Esophagus squamous epithelium (tissue), 5 donors: ENCODE measurements at places on chromosomes 5 and 9.

DNA sequence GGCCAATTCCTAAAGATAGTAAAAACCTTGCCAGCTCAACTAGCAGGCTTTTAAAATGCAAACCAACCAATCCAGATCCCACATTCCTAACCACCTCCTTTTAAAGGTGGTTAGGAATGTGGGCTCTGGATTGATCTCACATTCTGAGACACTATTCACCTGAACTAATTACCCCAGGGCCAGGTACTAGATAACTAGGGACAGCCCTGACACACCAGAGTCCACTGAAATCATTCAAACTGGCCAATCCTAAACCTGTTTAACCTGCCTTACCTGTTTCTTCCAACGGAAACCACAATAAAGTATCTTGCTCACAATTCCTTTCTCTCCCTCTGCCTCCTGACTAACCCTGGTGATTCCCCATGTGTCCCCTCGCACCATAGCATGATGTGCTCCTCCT lies 168.3 kb upstream of the DMAC1 start:
- no peak for DNase-seq

GRCh38 chr5:51047369-51047768 lies 335.9 kb upstream of the ISL1 start:
- DNase-seq, result no peak

DNA sequence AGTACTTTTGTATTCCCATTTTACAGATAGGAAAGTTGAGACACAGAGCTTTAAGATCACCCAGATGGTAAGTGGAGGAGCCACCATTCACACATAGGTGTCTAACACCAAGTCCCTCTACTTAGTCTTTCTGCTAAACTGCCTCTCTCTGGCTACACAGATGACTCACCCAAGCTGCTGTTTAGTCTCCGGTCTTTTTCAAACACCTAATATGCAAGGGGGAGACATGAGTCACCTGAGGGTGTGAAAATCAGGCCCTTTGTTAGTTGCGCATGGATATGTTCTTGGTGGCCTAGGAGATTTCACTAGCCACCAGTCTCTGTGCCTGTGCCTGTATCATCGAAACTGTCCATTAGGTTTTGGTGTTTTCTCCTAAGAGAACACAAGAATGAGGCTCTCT lies 117.8 kb downstream of the MAST4 start:
- no peak for DNase-seq

GRCh38 chr5:158483281-158483860 lies 616.3 kb downstream of the EBF1 start:
- DNase-seq, result no peak

DNA sequence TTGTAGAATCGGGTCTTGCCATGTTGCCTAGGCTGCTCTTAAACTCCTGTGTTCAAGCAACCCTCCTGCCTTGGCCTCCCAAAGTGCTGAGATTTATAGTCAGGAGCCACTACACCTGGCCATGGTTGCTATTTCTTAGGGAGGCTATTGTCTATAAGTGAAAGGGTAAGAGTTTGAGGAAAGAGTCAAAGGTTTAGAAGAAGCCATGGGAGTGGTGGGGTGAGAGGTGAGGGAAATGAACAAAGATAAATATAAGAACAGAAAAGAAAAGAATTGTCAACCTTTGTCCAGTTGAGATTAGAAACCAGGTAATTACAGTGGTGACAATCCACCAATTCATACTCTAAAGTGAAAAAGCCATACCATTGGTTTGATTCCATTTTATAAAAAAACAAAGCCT lies 32.6 kb upstream of the RANBP6 start:
- DNase-seq, result no peak

GRCh38 chr5:124310453-124310852 lies 436.0 kb downstream of the ZNF608 start:
- DNase-seq, result no peak

DNA sequence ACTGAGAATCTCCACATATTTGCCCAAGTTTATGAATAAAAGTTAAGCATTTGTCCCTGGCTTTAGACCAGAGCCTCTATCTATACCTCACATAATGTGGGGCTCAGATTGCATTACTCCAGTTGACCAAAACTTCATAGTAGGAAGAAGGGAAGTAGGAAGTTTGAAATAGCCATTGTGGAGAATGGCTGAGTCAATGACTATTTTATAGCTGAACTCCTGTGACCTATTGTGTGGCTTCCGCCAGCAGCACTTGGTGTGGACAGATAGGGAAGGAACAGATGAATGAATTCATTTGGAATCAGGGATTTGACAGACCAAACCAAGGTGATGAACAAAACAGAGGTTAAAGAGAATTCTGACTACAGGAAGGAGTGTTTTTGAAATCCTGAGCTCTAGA lies 92.9 kb upstream of the LPAR1 start:
- no peak for DNase-seq

DNA sequence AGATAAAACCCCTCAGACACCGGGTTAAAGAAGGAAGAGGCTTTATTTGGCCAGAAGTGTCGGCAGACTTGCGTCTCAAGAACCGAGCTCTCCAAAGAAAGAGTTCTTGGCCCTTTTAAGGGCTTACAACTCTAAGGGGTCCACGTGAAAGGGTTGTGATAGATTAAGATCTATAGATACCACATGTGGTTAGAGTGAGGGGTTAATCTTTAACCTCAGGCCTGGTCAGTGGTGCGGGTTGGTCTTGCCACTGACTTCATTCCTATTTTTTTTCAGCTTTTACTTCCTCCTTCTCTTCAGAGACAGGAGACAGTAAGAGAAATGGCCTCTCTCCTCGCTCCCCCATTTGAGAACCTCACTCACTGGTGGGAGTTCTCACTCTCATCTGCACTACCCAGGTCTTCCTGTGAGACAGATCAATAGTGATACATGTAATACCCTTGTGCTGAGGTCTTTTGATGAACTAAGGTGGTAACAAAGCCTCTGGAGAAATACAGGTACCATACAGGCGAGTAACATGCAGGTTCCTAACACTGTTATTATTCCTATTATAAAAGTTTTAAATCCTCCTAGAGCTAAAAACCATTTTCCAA lies 52.4 kb upstream of the COX7C start:
- no peak for DNase-seq

GRCh38 chr5:58060996-58061395 lies 398.9 kb downstream of the PLK2 start:
- no peak for DNase-seq

- no peak for DNase-seq
These were observed 52.2 kb downstream of the GARNL3 start for GRCh38 chr9:127316586-127317323.

DNA sequence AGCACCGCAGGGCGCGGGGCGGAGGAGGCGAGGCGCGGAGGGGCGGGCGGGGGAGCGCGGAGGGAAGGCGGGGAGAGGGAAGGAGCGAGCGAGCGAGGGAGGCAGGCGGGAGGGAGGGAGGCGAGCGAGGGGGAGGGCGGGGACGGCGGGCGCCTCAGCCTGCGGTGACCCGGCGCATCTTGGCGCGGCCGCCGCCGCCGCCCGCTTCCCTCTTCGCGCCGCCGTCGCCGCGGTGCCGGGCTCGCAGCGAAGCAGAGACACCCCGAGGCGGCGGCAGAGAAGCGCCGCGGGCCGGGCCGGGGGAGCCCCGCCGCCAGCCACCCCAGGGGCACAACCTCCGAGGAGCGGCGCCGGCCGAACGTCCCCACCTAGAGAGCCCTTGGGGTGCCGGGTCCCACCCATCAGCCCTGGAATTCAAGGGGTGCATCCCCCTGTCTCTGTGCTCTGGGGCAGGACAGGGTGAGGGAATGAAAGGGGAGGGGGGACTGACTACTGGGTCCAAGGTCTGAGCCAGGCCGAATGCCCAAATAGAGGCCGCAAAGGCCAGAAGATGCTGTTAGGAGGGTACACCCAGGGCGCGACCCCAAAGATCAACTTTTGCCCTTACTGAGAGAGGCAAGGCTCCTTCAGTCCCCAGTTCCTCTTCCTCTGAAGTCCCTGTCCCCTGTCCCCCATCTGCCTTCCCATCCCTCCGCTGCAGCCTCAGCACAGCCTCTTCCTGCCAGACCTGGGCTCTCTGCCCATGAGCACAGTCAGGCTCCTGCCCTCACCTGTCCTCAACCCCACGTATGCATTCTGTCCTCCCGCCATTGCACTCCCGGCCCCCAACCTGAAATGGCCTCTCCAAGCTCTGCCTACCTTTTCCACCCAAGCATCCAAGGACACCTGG lies at the start of gene ADAMTS2:
Gene ADAMTS2 (minus strand): TSS at position 29 of the 889 bp plus-strand sequence. CDS start 133 bp downstream, outside the sequence.
- DNase-seq, result no peak

- DNase-seq, result no peak
These were observed 8.2 kb downstream of the CERCAM start for GRCh38 chr9:128428644-128429512.

DNA sequence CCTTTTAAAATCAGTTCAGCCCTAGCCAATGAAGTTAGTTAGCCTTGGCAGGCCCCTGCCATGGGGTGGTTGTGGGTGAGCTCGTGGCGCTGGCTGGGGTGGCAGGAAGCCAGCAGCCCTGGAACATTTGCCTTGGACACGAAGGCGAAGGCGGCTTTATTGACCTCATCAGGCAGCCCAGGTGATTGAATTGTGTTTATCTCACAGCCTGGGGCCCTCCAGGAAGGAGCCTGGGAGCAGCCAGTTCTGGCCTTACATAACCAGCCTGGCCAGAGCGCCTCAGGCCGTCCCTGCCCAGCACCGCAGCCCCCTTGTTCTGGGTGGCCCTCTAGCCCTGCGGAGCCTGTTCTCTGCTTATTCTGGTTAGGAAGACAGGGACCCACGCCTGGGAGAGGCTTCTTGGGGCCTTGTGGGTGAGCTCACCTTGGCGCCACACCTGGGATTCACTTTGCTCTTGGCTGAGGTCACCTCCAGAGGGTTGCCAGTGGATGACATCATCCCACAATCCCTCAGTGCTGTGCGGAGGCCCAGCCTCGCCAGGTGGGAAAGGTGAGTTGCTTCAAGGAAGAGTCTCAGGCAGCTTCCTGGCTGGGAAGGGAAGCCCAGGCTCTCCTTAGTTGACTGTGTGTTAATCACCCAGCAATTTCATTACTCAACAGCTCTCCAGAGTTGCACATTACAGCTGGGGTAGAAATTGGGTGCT lies 54.4 kb upstream of the RPL26L1 start:
- no peak for DNase-seq

DNA sequence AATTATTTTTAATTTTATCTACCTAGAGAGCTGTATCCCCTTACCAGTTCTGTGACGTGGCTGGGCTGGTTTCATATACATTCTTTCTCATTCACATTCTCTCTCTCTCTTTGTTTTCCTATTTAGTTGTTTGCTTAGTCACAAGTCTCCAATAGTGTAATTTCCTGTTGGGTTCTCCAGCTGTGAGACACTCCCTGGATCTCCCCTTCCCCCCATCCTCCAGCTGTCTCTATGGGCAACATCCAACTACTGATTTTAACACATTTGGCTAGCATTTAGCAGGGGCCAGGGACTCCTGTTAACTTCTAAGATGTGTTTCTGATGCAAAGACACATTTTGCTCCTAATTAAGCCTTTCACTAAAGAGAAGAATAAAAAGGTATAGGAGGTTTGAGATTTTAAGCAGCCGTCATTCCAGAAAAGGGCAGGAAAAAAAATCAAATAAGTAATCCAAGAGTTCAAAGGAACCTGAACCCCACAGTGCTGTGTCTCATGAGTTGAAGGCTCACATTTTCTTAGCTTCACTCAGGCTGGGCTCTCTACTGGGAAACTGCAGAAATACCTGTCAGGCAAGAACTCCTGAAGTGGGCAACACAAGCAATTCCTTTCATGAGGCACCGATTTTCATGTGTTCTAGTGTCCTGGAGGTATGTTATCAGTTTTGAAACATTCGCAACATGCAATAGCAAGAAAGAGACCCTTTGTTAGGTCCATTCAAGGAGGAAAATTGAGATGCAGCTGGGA lies 198.7 kb upstream of the C9orf72 start:
- DNase-seq, result no peak

- DNase-seq, result no peak
These were observed 95.5 kb upstream of the EQTN start for GRCh38 chr9:27392451-27392850.

- DNase-seq, result no peak
These were observed 17.4 kb upstream of the C9orf72 start for GRCh38 chr9:27590651-27591050.

DNA sequence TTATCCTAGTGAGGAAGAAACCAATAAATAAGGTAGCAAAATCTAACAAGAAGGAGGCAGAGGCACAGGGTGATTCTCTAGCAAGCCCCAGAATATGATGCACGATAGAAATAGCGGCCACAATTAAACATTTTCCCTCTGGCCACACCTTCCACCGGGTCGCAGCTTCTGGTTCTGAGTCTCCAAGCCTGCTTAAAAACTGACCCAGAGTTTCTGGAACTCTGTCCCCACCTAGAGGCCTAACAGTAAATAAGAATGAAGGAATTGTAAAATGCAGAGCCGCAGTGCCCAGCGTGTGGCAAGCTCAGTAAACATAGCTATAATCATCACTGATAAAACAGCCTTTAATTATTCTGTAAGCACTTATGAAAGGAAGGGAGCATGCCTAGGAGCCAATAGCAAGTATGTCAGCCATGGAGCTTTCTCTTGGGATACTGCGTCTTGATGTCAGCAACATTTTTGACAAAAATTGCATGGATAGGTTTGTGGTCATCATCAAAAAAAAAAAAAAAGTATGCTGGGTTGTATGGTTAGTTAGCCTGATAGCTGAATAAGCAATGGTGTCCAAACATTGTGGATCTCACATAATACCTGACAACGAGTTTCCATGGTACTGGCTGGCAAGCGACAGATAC lies 465.5 kb downstream of the DNAH5 start:
- DNase-seq, result no peak

DNA sequence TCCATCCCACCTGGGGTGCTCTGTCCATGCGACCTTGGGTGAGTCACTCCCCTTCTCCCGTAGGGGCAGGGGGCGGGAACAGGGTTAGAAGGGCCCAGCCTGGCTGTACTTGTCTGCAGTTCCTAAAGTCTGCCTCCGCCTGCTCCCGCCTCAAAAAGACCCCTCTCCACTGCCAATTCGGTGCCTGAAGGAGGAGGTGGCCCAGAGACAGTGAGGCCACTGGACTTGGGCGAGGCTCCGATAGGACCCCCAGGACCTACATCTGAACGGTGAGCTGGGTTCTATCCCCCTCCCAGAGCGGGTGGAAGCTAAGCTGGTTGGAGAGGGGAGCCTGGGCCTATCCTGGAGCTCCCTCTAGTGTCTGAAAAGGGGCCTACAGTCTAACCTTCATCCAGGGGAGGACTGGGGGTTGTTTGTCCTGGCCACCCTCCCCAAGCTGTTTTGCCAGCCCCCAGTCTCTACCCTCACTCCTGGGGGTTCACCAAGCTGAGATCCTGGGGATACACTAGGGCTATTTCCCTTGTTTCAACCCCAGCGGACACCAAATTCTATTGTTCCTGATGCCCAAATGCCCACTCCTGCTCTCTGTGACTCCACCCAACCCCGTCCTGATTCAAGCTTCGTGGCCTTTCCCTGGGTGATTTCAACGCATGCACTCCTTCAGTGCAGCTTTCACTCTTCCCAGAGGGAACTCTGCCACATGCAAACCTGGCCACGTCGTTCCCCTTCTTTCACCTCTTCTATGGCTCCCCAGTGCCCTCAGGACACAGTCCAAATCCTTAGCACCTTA lies 6.1 kb upstream of the CRB2 start:
- DNase-seq, result no peak
